ENCODE measurements at places on chromosomes 16 and 17.

GRCh38 chr17:74119965-74120364 is 83.5 kb upstream of the RPL38 start:
- no peak for DNase-seq

DNA sequence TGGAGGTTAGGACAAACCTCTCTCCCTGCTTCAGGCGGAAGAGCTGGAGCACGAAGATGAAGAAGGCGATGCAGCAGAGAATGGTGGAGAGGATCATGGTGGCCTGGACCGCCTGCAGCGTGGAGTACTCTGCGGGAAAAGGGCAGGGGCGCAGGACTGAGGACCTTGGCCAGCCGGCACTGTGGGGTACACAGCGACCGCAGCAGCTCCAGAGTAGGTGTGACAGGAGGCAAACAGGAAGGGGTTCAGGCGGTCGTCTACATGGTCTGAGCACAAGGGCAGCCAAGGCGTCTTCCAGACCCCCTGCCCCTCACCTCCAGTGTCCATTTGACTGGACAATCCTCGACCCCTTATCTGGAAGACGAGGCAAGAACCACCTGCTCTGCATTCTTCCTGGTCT is 42.5 kb downstream of the EMP2 start:
- no peak for DNase-seq

DNA sequence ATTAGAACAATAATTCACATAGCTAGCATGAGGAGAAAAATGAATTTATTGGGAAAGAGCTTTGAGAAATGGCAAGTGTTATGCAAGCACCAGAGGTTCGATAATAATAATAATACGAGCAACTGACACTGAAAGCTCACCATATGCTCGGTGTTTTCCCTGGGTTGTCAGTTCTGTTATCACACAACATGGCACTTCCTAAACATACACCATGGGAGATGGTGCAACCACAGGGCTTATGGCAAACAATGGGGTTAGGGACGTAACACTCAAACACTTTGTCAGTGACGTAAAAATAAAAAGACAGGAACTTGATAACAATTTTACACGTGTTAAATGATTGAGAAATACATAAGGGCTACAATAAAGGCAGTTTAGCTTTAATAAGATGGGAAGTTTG is 23.7 kb downstream of the OR1D5 start:
- DNase-seq, result no peak

GRCh38 chr17:6097005-6097279 is 26.8 kb downstream of the WSCD1 start:
- DNase-seq, result no peak

DNA sequence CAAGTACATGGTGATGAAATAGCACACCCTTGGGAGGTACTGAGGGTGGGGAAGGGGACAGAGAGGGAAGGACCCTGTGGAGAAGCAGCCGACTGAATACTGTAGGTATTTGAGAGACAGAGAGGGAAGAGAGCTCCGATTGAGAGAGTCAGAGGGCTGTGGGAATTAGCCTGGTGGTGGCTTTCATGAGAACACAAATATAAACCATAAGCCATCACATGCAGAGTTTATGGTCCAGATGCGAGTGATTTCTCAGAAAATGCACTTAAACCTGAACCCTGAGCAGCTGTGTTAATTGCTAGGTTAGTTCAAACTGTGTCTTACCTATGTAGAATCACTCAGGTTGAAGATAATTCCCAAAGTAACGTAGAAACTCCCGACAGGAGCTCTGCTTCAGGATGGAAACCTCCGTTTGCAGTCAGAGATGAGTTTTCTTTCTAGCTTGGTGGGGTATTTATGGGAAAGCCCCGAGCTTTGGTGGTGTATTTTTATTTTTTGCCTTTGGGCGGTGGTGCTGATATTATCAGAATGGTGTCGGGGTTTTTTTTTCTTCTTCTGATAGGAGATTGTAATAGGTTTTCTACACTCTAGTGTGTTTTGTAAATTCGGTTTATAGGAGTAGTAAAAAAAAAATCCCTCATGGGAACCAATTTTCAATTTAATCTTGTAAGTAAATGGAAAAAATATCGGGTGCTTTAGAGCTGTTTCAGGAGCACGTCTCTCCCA is 184.9 kb upstream of the CACNG5 start:
- no peak for DNase-seq

DNA sequence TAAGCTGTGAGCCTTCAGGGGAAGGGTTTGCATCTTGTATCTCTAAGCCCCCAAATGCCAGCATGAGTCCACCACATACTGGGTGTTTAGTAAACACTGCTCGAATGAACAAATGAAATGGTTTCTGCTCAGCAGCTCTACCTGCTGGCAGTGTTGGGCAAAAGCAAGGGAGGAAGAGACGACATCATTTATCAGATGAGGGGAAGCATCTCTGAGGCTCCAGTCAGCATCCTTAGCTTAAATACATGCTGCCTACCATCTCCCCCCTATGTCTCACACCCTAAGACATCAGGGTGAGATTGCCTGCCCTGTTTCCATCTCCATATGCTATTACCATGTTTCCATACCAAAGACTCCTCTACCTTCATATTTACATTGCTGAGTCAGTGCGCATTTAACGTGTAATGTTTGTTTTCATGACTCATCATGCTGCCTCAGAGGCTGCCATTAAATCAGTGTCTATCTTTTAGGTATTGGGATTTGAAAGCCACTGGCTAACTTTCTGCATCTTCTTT is 379.8 kb downstream of the UTP18 start:
- peak; percentile 71 for DNase-seq

GRCh38 chr17:43399839-43400328 is 1.1 kb downstream of the ARL4D start:
- no peak for DNase-seq

DNA sequence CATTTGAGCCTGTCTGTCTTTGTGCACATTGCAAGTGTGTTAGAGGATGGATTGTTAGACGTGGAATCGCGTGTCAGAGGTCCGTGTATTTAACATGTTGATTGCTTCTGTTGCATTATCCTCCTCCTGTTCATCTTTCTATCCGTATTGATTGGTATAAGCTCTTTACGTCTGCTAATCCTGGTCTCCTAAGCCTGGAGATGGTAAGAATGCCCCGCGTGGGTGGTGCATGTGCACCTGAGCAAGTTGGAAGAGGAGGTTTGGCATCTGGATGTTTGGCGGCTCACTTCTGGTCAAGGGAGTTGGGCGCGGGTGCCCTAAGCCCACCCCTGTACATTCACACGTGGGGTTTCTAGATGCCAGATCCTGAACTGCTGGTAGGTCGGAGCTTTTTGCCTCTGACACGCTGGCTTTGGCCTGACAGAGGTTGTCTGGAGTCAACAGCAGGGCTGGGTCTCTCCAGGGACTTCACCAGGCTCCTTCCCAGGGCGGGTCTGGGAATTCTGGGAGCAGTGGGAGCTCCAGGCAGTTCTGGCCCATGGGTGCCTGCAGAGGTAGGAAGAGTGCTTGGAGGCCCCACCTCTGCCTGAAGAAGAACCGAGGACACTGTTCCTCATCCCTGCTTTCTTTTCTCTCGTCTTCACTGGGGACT is 107.3 kb downstream of the OR1D5 start:
- DNase-seq, result no peak

- DNase-seq, result no peak
These were observed 11.8 kb downstream of the C16orf74 start for GRCh38 chr16:85738923-85739715.

GRCh38 chr17:71881041-71881440 is 239.8 kb upstream of the SOX9 start:
- DNase-seq, result no peak

DNA sequence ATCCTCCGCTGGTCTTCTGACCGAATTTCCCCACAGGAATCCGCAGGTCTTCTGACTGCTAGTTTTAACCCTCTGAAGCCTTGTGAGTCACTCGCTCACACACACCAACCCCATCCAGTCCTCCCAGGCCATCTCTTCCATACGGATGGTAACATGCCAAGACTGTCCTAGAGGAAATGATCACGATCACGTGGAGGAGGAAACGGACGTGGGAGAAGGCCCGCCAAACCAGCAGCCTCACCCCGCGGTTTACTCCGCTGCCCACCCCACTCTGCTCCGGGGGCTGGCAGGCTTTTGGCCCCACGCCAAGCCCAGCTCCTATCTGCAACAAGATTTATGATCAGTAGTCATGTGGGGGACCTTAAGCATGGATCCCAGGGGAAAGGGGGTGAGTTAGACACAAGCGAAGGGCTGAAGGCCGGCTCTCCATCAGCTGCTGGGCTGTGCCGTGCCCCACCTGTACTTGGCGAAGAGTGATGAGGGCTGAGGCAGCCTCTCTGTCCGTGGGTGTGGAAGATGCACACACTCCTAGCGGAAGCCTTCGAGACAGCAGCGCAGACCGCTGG is 1.5 kb upstream of the FAAP100 start:
- DNase-seq, result peak; percentile 85

- no peak for DNase-seq
These were observed 1.2 kb upstream of the ZC3H18 start for GRCh38 chr16:88568710-88569613.

- DNase-seq, result no peak
These were observed 2.6 kb downstream of the MYL11 start for GRCh38 chr16:30377050-30377811.

- DNase-seq, result no peak
These were observed 751.8 kb downstream of the CDH11 start for GRCh38 chr16:64370112-64370511.

GRCh38 chr16:76343769-76344168 is 66.6 kb downstream of the CNTNAP4 start:
- DNase-seq, result no peak

- DNase-seq, result no peak
These were observed 1.4 kb downstream of the YPEL3 start for GRCh38 chr16:30094541-30095165.

DNA sequence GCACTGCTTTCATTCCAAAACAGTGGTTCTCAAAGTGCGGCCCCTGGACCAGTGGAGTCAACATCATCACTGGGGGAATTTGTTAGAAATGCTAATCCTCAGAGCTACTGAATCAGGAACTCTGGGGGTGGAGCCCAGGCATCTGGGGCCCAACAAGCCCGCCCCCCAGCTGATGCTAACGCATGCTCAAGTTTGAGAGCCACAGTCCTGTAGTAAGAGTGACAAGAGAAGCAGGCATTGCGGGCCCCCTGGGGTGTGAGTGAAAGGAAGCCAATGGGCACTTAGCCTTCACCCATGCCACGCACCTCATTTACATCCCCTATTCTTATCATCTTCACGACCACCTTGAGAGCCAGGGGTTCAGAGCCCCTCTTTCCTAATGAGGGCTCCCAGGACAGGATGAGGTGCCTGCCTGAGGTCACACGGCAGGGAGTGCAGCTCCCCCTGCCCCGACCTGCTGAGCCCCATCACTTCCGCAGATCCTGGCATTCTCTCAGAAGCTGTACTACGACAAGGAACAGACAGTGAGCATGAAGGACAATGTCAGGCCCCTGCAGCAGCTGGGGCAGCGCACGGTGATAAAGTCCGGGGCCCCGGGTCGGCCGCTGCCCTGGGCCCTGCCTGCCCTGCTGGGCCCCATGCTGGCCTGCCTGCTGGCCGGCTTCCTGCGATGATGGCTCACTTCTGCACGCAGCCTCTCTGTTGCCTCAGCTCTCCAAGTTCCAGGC is 9.1 kb downstream of the CA4 start:
- no peak for DNase-seq

- DNase-seq, result no peak
These were observed 1.0 kb downstream of the NECAB2 start for GRCh38 chr16:83968891-83969649.

GRCh38 chr17:55704401-55704800 is 18.3 kb downstream of the TMEM100 start:
- no peak for DNase-seq

DNA sequence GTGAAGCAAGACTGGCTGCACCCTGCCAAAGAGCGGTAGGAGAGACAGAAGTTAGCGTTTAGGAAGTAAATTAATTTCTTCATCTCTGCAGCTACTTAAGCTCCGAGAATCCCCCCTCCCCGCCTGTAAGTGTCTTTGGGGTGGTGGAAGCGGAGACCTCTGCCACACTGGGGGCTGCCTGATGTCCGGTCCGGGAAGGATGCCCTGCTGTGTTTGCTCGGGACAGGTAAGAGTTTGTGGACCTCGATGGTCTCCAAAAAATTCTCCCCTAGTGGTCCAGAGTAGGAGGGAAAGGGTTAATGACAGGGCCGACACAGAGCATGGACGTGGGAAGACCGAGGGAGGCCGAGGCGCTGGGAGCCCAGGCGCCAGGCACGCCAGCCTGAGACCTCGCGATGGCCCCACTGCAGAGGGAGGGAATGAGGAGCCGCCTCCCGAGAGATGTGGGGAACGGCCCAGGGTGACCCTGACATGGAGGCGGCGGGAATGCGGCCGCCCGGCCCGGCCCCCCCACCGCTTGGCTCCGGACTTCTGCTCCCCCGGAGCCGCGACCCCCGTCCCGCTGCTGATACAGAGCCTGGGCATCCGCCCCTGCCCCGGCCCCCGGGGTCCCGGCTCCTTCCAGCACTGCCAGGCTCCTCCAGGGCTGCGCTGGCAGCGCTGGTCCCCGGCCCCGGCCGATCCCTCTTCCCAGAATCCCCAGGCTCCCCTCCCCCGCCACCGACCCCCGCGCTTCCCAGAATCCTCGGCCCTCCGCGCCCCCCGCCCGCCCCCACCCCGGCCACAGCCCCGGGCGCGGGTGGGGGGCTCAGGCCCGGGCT is 680 bp downstream of the ZNF629 start:
- peak; percentile 41 for DNase-seq

GRCh38 chr17:72903522-72903921 is 189.0 kb downstream of the SLC39A11 start:
- no peak for DNase-seq

DNA sequence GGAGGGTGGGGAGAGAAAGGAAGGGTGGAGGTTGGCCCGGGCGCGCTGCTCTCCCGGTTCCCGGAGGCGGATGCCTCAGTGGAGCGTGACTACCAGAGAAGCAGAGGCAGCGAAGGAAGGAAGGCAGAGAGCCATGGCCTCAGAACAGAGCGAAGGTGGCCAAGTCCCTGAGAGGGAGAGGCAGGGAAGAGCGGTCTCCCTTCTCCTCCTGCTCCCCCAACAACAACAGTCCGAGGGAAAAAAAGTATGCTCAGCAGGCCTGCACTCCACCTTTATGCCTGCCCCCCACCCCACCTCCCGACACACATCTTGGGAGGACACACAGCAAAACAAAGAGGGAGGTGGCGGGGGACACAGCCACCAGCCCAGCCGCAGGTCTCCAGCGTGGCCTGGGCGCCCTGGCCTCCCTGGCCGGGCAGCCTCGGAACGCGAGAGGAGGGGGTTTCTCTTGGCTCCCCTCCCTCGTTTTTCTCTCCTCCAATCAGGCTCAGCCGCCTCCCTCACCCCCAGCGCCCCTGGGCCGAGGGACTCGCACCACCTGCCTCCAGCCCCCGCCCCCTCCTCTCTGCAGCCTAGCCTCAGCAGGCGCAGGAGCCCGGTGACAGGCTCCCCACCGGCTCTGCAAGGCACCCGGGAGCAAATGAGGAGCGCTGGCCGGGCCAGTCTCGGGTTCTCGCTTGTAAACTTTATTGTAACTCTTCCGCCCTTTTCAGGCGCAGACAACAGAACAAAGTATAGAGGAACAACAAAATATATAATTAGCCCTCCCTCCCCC is 1.1 kb upstream of the HOXB7 start:
- DNase-seq, result peak; percentile 72

GRCh38 chr17:58317421-58318064 is 11.1 kb downstream of the TSPOAP1 start:
- peak; percentile 84 for DNase-seq

- DNase-seq, result peak; percentile 6
These were observed 33.1 kb downstream of the N4BP1 start for GRCh38 chr16:48576927-48577326.
